Suppressor macrophage treated with lipopolysaccharide for 4 hours (primary cell): ENCODE measurements at places on chromosomes 6 and 20.
A peak's percentile ranks its signal among the peaks of the same experiment; 100 is the strongest.

DNA sequence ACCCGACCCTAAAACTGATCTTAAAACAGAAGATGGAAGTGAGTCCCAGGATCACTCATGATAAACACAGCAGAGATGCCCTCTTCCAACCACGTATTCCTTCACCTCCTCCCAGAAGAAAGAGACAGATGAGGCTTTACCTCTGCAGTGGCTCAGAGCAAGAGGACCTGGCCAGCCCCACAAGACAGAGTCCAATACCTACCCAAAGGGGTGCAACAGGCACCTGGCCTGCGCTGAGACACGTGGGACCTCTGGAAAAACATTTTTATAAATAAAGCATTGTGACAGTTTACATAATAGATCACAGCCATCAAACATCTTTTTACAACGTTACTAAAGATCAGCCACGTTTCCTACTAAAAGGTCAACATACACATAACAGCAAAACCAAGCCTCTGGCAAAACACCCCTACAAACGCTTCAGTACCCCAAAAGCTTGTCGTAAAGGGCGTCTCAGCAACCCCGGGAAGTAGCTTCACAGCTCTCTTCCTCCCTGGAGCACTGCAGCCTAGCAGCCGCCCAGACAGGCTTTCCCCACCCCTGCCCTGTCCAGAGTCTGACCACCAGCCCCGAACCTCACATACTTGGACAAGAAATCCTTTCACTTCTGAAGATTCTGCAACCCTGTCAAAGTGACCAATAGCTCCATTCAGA, 2.9 kb downstream of the TAF4 start:
- DNase-seq, result no peak

DNA sequence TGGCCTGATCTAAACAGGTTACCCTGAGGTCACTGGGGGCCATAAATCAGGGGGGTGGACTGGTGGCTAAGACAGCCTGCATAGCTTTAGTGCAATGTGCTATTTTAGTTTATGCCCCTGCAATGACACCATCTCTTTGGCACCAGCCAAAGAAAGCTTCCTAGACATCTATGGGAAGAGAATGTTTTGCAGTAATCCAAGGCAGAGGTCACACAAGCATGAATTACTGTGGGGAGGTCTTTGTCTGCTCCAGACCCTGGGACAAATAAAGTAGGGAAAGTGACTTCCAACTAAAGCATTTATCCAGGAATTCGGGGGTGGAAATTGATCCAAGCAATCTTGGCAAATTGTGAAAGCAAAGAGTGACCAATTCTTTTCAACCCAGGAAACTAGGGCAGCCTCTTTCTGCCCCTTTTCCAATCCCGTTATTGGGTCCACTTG, 5.3 kb downstream of the RIPOR2 start:
- no peak for DNase-seq

- DNase-seq, result no peak
Observed at GRCh38 chr20:35806075-35806474, 34.3 kb downstream of the PHF20 start.

DNA sequence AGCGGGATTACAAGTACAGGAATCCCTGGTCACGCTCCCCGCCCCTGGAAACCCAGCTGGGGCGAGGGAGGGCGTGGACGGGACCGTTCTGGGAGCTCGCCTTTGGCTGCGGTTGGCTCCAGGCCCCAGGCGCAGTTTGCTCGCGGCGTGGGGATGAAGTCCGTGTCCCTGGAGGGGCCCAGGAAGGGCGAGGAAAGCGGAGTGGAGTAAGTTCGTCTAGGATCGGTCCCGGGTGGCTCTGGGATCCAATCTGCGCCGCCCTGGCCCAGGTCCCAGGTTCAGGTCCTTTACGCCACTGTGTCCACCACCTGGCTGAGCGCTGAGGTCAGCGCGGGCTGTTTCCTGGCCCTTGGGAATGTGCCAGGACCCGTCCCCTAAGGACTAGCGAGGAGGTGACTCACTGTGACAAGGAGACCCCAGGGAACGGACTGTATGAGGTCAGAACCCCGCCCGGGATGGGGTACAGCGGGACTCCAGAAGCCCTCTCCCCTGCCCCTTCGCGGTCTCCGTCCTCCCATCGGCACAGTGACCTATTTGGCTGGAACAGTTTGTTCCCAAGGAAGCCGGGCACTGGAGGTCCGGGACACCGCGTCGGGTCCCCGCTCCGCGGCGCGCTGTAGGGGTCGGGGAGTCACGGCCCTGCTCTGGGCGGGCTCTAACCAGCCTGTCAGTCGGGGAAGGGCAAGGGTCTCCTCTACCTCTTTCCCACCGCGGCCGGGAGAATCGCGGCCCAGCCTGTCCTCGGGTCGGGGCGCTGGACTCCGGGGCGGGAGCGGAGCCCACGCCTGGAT, 724 bp downstream of the CDKN1A start:
- peak; percentile 67 for DNase-seq

GRCh38 chr6:53311586-53311935, 37.2 kb downstream of the ELOVL5 start:
- DNase-seq, result no peak

DNA sequence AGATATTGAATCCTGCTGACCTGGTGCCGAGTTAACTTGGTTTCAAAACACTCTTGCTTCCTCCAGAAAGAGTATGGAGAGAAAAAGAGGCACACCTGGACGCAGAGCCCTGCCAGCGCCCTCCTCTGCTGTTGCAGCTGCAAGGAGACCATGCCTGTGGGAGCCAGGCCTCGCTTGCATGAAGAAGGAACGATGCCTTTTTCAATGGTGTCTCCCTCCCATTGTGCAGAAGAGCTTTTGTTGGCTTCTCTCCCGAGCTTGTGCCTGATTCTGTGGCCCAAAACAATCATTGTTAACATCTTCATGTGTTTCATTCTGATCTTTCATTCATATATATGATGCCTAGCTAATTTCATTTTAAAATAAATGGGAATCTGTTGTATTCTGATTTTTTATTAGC, 98.1 kb downstream of the FAM120B start:
- DNase-seq, result no peak

GRCh38 chr6:30238178-30238795, 25.1 kb upstream of the TRIM26 start:
- peak; percentile 16 for DNase-seq

- DNase-seq, result no peak
Observed at GRCh38 chr6:24927985-24928745, 7.6 kb downstream of the RIPOR2 start.

DNA sequence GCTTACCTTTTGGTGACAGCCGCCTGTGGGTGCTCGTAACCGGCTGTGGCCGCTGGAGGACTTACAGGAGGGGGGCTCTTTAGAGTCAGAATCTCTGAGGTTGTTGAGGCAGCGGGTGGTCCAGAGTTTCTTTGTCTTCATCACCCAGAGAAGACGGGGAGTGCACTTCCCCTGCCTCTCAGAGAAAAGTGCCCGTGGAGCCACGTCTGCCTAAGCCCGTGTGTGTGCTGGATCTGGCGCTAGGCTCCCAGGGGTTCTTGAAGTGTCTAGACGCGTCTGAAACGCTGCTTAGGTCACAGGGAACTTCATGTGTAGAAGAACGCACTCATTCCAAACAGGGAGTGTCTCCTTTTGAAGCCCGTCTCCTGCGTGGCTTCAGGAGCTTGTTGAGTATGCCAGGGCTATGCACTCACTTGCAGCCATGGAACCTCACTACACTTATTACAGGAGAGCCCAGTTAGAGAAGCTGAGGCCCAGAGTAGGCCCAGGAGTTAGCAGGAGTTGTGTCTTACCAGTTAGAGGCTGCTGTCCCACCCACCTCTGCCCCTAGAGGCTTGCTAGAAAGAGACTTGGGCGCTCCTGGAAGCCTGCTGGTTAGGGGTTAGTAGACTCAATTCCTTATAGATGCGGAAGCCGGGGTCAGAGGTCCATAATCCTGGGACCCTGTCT, 1.3 kb downstream of the LSM14B start:
- no peak for DNase-seq

GRCh38 chr20:21511850-21512633, 1.8 kb downstream of the NKX2-2 start:
- DNase-seq, result no peak

DNA sequence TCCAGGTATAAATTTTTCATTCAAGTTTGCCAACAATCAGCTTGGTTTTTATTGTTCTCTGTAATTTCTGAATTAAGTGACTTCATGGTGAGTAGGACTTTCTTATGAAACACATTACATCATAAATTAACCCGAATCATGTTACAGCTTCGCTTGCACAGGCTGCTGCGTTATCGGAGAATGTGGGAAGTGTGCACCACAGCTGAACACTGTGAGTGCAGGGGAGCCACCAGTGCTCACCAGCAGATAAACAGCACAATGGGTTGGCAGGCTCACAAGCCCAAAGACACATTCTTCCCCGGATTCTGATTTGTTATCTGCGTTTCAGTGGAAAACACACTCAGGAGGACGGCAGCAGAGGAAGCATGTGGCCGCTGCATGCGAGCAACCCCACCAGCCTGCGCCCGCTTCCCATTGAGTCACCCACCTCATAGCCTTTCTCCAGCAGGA, 121.1 kb downstream of the GMDS start:
- DNase-seq, result peak; percentile 48

DNA sequence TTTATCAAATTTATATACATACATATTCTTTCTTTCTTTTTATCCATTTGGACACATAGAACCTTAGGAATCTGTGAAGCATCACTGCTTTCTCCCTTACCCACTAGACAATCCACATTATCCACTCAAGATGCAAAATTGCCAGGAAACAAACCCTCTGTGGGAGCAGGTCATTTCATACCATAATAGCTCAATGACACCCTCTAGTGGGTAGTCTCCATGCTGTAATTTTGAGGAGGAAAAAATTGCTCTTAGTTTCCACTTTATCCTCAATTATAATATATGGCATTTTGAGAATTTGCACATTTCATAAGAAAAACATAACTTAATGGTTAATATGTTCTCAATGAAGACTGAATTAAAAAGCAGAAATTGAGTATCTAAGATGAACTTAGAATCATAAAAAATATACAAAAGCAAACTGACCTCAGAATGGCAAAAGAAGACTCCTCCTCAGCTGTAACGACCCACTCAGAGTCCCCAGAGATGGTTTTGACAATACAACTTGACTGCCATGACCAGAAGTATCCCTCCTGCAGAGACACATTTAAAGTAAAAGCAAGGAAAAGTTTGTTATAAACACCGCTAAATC, 164.1 kb downstream of the FRK start:
- peak; percentile 33 for DNase-seq

GRCh38 chr6:125201961-125202729, 48.6 kb downstream of the TPD52L1 start:
- DNase-seq, result peak; percentile 76

GRCh38 chr6:32108094-32108627, 977 bp downstream of the TNXB start:
- DNase-seq, result no peak

DNA sequence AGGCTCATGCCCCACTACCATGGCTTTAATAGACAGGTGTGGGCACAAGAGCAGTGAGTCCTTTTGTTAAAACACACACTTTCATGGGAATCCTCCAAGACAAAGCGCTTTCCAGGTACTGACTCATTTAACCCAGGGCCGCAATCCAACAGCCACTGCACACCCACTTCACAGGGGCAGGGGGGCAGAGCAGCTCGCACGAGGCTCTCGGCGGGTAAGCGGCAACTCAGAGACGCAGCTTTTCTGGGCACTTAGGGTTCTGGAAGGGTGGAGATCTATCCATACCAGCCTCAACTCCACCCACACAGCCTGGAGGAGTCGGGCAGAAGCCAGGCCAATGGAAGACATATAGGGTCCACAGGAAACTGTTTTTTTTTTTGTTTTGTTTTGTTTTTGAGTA, 28.6 kb downstream of the PSMG4 start:
- DNase-seq, result no peak

DNA sequence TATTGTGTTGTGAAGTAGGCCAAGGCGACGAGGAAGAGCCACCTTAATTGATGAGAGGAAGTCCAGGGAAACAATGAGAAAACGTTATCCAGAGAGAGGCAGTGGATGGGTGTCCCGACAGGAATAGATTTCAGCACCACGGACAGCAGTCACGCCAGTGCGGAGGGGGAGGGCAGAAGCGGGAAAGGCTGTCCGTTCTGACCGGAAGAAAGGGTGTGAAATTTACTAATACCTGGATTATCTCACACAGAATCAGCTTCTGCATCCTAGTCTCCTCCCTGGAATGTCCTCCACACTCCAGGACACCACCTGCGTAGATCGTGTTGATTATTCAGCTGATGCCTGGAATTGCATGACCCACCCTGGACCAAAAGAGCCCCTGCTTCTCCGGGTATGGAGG, 7.4 kb upstream of the BPIFA3 start:
- DNase-seq, result peak; percentile 70

DNA sequence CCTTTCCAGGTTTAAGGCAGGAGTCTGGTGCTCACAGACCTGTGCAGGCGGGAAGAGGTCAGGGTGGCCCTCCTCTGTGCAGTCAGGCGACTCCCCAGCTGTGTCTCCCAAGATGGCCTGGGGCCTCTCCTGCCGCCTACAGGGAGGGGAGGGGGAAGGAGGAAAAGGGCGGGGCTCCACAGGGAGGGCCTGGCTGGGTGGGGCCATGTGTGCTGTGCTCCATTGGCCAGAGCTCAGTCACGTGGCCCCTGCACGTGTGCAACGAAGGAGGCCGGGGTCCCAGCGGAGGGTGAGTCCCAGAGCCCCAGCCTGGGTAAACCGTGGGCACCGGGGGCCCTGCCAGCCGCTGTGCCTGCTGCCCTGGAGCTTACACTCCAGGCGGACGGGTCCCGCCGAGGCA, 211.6 kb downstream of the ZDHHC14 start:
- DNase-seq, result no peak
